ENCODE measurements at places on chromosomes 13 and 19. TPM values are rescaled to one million over a fixed set of nuclear protein-coding genes. Genes with fewer than 3 reads are reported as not detected.

- DNase-seq = no peak
Observed at GRCh38 chr13:23799945-23800344, 89.3 kb downstream of the MIPEP start.

DNAAF3 gene
- 0.48 TPM for total RNA-seq

DNA sequence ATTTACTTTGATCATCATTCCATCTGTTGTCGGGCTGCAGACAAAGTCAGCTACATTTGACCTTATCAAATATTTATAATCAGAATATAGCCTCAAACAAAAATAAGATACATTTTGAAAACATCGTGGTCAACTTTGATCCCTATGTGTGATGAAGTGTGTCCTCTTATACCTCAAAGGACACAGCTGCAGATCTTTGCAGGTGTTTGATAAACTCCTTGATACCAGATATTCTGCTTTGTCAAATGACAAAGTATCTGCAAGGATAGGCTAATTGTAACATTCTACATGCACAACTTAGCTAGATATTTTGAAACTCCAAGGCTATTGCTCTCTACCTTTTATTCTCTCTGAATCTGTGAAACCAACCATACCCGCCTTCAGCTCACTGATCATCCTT lies 44.0 kb downstream of the PHF11 start:
- DNase-seq = no peak

RSPH6A gene
- total RNA-seq = not detected

- DNase-seq = no peak
Observed at GRCh38 chr19:17560205-17560595, 4.8 kb downstream of the COLGALT1 start.

DNA sequence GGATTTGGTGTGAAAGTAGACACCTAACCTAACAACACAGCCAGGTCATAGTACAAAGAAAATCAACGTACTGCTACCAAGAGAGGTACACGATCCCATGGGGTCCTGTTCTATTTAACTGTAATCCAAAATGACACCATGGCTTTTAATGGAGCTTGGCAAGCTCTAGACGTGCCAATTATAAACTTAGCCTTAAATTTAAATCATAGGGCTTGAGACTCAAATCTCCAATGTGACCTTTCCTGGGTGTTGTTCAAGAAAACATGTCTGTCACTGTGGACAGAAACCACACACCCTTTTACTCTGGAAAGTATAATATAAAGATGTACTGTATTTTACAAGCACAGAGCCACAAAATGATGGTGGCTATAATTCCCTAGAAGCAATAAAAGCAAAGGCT lies 299.3 kb downstream of the ENOX1 start:
- no peak for DNase-seq

DNA sequence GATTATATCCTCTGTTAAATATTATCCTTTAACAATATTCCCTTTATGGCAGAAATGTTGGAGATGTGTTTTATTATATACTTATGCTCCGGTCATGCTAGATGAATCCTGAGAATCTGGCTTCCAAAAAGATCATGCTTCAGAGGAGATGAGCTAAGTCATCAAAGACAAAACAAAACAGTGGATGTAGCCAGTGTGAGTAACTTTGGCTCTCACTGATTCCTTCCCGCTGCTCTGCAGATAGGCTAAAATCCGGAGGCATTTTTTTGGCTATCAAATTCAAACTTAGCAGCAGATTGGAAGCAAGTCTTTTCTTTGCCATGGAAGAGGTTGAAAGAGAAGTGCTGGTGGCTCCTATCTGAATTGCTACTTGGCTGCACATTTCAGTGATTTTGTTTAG lies 295.9 kb downstream of the GPC6 start:
- no peak for DNase-seq

VSTM2B gene
- total RNA-seq = not detected

DNA sequence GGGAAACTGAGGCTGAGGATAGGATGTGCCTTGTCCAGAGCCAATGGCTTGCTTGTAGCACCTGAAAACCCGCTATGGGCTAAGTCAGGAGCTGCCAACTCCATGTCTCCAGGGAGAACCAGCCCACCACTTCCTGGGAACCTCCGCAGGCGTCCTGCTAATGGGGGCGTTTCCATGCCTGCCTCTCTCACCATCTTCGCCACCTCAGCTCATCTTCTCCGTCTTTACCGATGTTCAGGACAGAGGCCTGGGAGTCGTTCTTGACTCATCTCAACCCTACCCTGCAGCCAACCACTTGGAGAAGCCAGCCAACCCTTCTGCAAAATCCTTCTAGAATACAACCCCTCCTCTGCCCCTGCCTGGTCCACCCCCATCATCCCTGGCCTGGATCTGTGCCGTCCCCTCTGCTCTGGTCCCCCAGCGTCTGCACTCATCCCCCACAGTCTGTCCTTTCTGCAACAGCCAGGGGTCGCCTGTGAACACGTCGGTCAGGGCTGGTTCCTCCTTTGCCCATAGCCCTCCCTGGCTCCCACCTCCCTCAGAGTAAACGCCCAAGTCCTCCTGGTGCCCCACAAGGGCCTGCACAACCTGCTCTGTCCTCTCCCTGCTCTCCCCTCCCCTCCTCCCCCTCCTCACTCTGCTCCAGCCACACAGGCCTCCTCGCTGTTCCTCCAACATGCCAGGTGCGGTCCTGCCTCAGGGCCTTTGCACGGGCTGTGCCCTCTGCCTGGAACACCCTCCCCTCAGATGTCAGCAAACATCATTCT lies 31.0 kb downstream of the PTPRS start:
- DNase-seq = no peak

DNA sequence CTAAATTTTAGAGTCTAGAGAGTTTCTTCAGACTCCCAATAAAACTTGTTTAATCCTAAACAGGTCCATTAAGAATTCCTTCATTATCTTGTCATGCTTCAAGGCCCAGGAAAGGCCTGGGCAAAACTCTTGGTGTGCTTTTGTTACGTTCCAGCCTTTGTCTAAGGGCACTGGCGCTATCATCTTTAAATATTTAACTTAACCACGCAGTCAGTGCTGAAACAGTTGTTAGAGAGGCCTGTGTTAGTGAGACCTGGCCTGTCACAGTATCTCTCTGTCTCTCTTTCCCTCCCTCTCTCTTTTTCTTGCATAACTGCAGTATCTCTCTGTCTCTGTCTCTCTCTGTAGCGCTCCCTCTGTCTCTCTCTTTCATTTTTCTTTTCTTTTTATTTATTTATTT lies 8.2 kb upstream of the OR1M1 start:
- DNase-seq = no peak

AXL gene
- total RNA-seq = 21.2 TPM

DNA sequence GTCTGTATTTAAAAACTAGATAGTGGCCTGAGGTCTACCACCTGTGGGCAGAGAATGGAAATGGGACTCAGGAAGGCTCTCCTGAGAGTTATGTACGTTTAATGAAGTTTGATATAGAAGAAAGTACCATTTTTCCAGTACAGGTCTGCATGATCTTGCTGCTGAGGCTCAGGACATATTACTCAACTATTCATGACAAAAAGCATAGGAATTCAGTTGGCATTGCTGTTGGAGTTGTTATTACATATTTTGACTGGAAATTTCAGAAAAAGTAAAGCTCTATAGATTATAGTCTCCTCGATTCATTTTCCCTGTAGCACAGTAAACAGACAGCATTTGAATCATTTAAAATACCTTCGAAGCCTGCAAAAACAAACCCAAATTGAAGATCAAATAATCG lies 469.8 kb downstream of the DCT start:
- DNase-seq = no peak

- DNase-seq = no peak
Observed at GRCh38 chr19:18046059-18046718, 38.2 kb downstream of the ARRDC2 start.

DNA sequence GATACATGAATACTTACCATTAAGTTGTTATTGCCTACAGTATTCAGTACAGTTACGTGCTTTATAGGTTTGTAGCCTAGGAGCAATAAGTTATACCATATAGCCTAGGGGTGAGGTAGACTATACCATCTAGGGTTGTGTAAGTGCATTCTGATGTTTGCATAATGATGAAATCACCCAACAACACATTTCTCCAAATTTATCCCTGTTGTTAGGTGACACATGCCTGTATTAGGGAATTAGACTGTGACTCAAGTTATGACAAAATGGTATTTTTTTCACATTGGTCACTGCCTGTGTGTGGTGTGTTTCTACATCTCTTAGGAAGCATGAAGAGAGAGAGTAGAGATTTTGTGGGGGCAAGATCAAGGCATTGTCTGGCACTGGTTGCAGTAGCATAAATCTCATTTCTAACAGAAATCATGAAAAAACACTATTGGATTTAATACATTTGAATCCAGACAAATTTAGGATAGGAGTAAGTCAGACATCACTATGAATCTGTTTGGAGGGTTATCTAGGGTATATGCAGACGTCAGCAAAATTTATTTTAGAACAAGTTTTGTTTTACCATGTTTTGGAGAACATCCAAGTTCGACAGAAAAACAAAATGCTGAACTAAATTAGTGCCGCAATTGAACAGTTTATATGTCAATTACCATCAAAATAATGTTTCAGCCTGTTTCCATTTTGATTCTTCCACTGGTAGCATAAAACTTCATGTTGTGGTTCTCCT lies 332.1 kb downstream of the LMO7 start:
- no peak for DNase-seq

PIBF1 gene
- 9.9 TPM for total RNA-seq

HSPB6 gene
- total RNA-seq = 4.1 TPM

CDX2 gene
- not detected for total RNA-seq

DNA sequence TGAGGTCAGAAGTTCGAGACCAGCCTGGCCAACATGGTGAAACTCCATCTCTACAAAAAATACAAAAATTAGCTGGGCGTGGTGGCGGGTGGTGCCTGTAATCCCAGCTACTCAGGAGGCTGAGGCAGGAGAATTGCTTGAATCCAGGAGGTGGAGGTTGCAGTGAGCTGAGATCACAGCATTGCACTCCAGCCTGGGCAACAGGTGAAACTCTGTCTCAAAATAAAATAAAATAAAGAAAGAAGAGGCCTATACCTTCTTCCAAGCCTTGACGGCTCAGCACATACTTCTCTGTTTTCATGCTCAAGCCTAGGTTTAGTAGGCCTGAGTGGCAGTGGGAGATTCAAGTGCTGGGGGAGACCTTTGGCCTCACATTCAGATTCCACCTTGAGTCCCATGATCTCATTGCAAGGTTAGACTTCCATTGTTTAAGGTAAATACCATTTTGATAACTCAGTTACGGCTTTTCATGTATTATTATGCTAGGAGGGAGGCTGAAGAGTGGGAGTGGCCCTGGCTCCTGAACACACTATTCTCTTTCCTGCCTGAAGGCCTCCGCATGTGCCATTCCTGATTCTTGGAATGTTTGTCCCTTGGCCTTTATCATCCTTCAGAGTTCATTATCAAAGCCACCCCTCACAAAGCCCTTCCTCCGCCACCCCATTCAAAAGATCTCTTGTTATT lies 1.6 kb upstream of the SPINT2 start:
- DNase-seq = no peak

ZNF91 gene
- total RNA-seq = 105 TPM
